ENCODE measurements at places on chromosomes 2 and 18.

- no peak for DNase-seq
Observed at GRCh38 chr2:181674461-181674860, 5.9 kb downstream of the NEUROD1 start.

DNA sequence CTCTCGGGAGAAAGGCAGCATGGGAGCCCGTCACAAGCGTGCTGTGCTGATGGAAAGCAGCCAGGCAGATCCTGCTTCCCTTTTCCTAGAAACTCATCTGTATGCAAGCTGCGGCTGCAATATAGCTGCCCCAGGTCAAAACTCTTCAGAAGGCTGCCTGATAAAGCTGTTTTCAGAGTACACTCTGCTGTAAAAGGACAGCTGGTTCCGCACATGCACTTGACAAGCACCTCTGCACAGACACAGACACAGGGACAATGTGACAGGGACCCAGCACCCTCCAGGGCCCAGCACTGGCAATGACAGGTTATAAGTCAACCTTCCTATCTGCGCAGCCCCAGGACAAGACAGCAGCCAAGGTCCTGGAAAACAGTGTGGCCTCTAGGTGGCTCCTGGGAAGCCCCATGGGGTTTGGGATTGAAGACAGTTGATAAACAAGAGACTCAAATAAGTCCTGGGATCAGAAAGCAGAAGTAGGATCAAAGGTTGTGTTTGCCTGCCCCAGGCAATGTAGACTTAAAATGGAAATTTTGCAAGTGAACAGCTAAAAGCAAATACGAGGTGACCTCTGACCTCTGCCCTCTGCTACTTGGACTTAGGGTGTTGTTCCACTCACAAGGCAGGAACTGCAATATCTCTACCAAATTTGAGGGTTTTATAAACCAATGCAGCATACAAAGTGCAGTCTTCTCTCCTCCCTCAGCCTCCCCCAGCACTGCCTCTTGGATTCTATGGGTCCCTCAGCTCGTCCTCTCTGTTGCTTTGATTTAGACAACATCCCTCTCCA is 16.9 kb downstream of the SLC66A2 start:
- DNase-seq = no peak

DNA sequence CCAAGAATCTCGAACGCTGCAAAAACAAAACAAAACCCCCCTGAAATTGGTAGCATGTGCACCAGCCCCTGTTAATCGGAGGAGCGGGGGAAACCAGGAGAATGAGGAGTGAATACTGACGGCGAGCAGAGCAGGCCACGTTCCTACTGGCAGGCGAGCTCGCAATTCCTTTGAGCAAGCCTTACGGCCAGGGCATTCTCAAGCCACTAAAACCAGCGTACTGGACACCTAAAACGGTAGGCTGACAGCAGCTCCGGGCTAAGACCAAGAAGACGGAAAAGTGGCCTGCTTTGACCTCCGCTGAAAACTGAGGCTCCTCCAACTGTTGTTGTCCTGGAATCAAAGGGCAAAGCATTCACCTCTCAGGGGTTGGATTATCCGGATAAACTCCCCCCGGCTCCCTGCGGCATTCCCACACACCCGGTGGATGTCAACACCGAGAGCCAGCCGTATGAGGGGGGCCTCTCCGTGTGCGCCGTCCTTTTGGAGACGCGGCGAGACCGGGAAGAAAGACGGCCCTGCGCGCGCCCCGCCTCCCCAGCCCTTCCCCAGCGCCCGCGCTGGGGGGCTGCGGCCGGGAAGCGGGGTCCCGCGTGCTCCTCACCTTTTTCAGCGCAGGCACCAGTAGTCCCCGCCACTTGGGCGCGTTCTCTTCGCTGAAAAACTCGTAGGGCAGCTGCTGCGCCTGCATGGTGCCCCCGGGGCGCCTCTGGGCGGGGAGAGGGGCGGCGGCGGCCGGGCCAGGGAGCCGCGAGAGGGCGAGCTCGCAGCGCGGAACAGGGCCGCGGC is 925 bp downstream of the SOS1 start:
- DNase-seq = peak; percentile 50

- DNase-seq = no peak
Observed at GRCh38 chr18:75276818-75277609, 66.4 kb downstream of the TSHZ1 start.

DNA sequence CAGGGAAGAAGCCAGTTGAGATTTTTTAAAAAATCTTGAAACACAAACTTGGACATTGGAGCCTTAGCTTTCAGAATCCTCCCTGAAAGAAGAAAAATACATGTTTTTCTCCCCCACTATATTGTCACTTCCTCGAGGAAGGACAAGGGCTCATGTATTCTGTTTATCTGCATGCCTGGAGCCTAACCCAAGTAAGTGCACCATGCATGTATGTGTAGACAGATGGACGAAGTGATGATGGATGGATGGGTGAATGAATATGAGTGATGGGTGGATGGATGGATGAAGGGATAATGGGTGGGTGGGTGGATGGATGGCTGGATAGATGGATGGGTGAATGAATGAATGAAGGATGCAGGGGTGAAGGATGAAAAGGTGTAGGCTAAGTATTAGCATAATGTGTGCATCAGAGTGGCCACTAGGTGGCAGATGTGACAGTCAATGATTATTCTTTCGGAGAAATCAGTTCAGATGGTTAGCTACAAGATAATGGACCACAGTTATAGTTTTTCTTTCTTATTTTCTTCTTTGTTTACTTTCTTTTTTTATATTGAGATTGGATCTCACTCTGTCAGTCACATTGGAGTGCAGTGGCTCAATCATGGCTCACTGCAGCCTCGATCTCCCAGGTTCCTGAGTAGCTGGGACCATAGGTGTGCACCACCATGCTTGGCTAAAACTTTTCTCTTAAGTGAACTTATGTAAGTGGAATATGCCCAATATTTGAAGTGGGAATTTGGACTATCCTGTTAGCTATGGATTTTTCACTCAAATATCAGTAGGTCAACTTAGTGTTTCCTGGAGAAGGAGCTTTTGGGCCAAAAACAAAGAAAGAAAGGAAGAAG is 18.5 kb upstream of the CCDC93 start:
- no peak for DNase-seq

DNA sequence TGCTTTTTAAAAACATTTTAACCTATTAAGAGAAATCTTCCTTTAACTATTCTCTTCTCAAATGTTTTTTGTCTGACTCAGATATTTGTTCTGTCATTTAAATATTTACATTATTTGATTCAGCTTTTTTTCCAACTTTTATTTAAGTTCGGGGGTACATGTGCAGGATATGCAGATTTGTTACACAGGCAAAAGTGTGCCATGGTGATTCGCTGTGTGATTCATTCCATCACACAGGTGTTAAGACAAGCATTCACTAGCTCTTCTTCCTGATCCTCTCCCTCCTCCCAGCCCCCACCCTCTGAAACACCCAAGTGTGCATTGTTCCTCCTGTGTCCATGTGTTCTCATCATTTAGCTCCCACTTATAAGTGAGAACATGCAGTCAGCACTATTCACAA is 19.4 kb downstream of the SP100 start:
- no peak for DNase-seq

- DNase-seq = no peak
Observed at GRCh38 chr2:231519975-231520555, 10.2 kb downstream of the NMUR1 start.

DNA sequence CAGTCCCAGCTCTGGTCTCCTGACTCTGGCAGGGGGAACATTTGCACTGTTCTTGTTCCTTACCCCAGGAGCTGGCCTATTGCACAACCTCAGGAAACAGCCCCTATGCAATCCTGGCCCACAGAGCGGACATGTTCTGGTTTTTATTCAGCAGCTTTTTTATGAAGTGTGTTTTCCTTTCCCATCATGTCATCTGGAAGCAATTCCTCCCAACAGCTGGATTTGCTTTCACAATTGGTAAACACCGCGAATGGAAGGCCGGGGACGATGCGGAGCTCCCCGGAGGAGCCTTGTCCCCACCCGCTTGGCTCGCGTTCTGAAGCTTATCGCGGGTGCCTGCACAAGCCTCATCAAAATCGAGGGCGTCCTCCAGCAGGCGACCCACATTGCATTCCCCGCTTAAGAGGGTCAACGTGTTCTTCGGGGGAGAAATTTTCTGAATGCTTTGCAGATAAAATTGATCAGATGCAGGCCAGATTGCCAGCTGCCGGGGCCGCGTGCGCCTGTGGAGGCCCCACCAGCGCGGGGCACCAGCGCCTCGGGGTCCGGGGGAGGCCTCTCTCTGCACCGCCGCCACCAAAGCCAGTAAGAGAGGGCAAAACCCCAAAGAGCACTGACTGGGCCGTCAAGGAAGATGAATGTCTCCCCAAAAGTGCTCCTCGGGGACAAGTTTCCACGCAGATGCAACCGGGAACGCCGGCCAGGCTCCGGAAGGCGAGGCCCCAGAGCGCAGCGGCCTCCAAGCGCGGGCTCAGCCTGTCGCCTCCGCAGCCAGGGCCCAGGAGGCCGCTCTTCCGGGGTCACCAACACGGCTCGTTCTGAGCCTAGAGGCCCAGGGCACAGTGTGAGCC is 60.3 kb upstream of the SP3 start:
- DNase-seq = no peak

DNA sequence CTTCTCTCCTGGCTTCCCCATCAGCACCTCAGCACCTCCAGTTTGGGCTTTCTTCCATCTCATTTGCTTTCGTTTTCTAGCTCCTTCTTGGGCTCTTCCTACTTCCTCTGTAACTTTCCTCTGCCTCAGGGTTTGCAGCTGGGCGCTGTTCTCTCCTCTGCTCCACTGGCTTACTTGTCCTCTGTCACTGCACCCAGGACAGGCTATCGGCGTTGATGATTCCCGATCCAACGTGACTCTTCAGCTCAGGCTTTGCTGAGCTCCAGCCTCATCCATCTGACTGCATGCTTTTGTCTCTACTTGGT is 362.4 kb downstream of the CYRIA start:
- no peak for DNase-seq

DNA sequence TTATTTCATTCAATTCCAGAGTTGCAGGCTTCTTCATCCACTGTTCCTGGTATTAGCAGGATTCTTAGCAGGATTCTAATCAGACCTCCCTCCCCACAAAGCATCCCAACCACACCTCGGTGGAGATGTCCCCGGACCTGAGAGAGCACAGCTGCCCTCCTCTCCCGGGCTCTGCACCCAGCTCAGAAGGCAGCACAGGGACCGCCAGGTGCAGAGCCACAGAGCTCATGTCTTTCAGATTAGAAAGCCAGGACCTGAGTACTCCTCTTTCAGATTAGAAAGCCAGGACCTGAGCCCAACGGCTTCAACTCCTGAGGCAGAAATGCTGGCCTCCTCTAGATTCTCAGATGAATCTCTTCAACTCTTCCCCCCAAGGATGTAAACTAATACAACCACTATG is 152.3 kb downstream of the MYO5B start:
- no peak for DNase-seq

GRCh38 chr2:20832606-20833005 is 9.7 kb upstream of the LDAH start:
- no peak for DNase-seq

GRCh38 chr2:231549446-231550239 is 19.4 kb upstream of the NMUR1 start:
- DNase-seq = no peak

GRCh38 chr2:172208791-172209325 is 106.2 kb upstream of the DLX2 start:
- DNase-seq = no peak

GRCh38 chr2:204177977-204178522 is 241.5 kb downstream of the ICOS start:
- no peak for DNase-seq

GRCh38 chr2:220696280-220696669 is 875.8 kb downstream of the EPHA4 start:
- DNase-seq = no peak

GRCh38 chr18:22267697-22268096 is 98.3 kb downstream of the GATA6 start:
- DNase-seq = no peak

- DNase-seq = no peak
Observed at GRCh38 chr2:28193630-28194403, 198.8 kb upstream of the FOSL2 start.

- DNase-seq = no peak
Observed at GRCh38 chr18:77223653-77224052, 26.0 kb upstream of the GALR1 start.

DNA sequence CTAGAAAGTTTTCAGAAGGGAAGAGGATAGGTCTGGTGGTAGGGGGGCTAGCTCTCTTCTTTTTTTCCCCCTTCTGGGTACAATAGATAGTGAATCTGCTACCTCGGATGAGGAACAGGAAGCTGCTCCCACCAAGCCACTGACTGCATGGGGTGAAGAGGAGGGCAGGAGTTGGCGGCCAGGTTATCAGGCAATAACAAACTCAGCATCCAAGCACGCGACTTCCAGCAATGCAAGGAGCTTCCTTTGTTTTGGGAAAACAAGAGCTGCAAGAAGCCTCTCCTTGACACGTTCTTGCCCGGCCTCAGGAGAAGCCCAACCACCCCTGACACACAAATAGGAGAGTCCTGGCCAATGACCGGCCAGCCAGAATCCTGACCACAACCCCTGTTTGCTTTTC is 32.2 kb downstream of the NHEJ1 start:
- no peak for DNase-seq

DNA sequence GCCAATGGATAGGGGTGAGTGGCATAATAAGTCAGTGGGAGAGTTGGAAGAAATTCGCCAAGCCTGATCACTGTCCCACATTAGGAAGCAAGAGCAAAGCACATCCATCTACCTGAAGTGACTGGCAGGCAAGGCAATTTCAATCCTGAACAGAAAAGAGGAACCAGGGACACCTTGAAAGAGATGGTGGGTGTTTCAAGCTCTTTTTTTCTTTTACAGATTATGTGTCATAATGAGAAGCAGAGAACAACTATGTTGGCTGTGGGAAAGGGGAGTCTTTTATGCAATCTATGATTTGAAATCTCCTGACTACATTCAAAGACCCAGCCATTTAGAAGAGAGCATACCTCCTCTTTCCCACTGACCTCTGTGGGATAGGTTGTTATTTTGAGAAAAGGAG is 63.5 kb downstream of the TGIF1 start:
- no peak for DNase-seq

DNA sequence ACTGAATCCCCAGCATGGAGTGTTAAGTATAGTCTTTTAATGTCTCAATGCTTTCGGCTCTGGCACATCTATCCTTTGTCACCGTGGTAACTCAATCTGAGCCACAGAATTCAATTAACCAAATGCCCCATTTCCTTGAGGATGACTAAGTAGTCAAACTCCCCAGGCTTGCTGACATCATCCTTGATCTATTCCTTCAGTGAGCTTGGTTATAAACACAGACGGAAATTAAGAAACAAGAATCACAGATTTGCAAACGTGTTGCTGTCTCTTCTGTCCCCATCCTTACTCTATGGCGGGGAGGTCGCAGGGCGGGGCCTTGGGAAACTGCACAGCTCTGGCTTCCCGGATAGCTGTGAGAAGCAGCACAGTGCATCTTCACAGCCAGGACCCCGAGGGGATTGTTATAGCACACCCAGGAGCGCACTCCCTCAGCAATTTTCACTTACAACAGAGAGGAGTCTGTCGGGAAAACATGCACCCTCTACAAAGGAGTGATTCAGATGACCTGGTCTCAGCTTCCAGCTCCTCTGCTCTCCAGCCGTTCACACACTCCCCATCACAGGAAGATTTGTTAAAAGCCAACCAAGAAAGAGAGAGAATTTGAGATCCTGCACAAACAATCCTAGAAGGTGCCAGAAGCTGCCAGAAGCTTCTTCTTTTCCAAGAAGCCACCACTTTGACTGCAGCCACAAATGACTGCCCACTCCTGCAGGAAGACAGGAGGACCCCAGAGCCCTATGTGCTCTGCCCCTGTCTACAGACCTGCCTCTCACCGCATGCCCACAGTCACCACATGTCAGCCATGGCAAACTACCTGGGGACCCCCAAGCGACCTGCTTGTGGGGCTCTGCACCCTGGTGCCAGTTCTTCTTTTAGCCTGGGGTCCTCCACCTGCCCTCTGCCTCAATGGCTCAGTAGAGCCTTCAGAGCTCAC is 44.9 kb upstream of the YWHAQ start:
- DNase-seq = peak; percentile 29

- peak; percentile 11 for DNase-seq
Observed at GRCh38 chr2:231601356-231602229, 8.9 kb downstream of the TEX44 start.

Measured in hypothalamus (tissue), 51 donors.